ENCODE measurements at places on chromosomes 5 and 9.
A peak's percentile ranks its signal among the peaks of the same experiment; 100 is the strongest.

DNA sequence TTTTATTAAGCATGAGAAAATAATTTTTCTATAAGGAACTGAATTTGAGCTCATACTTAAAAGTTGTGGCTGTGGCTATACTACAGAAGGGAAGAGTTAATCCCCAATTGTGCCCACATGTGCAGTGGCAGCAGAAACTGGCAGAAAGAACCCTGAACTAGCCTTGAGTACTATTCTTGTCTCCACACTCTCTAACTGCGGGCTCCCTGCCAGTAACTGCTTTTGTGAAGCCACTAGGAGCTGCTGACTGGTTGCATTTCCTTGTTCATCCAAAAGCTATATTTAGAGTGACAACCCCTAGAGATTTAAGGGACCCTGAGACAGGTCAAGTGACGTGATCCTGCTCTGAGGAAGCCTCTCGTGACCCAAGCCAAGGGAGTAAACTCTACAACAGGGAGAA, 238.6 kb downstream of the ELAVL2 start:
- DNase-seq = no peak

GRCh38 chr5:78280261-78280660, 14.2 kb downstream of the AP3B1 start:
- no peak for DNase-seq

DNA sequence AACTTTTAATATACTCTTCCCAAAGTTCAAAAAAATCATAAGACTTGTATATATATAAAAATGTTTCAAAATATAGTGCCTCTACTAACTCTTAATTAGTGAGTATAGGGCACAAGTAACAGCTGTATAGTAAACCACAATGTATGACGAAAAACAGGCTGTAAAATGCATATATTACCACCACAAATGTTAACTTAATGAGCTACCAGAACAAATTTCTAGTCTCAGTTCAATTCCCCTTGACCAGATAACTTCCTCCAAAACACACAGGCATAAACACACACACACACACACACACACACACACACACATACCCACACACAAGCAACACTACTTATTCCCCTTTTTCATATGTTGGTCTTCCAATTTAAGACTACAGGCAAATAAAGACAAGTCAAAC, 78.8 kb downstream of the FBXL17 start:
- no peak for DNase-seq

DNA sequence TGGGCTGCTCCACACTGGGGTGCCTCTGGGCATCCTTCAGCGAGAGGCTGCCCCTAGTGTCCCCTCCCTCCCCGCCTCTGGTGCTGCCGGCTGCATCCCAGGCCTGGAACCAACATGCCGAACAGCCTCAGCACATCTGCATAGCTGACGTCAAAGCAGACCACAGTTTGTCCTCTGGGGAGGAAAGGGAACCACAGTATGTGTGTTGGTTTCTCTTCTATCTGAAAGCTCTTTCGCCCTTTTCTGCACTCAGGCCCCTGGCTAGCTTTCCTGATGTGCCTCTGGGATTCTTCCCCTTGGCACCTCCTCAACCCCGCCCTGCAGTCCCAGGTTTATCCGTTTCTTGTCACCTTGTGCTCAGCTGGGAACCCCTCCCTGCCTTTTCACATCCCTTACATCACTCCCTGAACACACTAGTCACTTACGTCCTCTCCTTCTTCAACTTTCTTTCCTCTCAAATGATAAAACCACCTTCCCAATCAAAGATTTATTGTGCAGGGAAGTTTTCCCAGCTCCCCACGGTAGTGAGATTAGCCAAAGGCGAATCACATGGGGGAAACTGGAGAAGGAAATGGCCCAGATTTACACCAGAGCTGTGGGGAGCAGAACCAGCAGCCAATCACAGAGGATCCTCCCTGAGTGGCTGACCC, 35.5 kb upstream of the B4GALT1 start:
- peak; percentile 91 for DNase-seq

DNA sequence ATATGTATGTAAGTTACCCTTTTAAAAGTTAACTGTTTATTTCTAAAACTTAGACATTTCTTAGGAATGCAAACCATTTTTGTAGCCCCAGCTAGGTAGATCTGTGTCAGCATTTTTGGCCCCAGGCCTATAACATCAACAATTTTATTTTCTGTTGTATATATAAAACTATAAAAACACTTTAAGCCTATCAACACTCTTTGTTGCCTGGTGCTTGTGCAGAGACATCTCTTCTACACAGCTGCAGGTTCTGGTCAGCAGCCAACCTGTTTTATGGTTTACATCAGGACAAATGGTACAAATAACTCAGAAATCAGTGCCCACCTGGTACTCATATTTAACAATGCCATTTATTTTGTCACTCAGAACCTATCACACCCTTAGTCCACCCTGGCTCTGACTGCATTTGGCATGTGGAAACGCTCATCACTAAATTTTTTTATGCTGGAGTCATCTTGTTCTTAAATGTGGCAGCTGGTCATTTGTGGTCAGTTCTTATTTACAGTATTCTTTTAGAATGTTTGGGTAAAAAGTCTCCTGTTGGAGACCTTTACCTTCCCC, 173.4 kb downstream of the DNAH5 start:
- DNase-seq = peak; percentile 2

DNA sequence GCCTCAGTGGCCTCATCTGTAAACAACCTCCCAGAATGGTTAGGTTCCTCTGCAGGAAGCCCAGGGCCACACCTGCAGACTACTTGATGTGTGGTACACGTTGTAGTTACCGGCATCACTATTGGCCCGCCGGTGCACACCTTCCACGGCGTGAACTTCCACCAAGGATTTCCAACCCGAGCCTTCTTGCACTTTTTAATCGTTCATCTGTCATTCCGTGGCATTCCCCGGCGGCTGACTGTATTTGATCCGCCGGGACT, 5.3 kb upstream of the TRIM41 start:
- no peak for DNase-seq

GRCh38 chr5:157059093-157059539, at the start of gene HAVCR1:
TSS of gene HAVCR1 (minus strand) at chr5:157059116. CDS start at chr5:157057943, 1,173 bp downstream.
- DNase-seq = no peak

DNA sequence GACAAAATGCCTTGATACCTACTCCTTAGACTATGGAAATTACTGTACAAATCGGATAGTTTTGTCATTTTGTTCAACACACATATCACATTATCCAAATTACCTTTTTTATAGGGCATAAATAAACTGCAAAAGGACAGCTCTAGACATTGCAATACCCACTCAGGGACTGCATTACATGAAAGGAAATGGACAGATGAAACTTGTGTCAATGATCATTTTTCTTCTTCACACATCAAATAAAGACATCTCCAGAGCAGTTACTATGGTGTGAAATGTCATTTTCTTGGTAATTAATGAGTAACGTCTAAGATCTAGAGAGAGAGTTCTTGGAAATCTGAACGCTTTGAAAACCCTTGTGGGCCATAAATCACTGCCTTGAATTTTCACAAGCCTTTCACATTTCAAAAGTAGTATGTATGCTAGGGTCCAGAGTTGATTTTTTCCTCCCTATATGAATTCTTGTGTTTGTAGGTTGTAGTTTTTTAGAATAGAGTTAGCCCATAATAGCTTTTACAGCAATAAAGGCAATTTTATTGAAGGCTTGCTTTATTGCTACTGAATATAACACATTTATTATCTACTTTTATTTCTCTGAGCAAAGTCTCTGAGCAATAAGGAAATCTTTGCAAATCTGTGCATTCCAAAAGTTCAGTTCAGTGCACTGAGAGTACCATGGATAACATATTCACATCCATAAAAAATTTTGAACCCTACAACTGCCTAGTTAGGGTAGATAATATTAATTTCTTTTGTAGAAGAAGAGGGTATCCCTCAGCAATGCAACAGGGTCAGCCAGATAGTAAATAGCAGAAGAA, 358.0 kb upstream of the PCSK5 start:
- no peak for DNase-seq

DNA sequence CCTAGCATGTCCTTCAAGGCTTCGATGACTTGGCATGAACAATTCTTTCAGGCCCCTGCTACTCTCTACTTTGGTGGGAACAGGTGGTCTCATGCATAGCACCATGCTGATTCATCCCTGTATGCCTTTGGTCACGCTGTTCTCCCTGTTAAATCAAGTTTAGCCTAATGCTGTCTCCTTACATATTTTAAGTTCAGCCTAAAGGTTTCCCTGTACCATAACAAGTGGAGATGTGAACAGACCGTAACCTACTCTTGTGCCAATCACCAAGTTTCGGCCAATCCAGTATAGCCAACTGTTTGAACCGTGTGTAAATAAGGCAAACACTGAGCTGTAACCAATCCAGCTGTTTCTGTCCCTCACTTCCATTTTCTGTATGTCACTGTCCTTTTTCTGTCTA, 8.0 kb downstream of the GAS1 start:
- DNase-seq = no peak

GRCh38 chr9:84224246-84224645, 116.3 kb downstream of the SLC28A3 start:
- no peak for DNase-seq

DNA sequence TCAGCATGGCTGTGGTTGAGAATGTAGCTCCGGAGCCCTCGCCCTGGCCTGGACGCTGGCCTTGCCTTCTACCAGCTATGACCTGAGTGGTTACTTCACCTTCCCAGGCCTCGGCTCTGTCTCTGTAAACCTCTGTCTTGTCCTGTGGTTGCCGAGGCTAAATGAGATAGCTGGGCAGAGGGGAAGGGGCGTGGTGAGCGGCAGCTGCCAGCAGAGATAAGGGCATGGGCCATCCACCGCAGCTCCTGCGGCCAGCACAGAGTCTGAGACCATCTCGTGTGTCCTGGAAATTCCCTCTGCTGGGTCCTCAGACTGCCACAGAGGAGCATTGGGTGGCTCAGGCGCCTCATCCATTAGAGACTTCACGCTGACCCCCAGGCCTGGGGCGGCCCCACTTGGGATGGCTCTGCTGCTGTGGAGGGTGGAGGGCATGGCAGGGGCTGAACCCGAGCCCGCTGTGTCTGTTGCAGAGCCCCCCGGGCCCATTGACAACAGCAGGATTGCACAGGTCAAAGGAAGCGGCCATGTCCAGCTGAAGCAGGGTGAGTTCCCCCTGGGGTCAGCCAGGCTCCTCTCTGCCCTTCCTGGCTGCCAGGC, 43.9 kb downstream of the USP20 start:
- no peak for DNase-seq

DNA sequence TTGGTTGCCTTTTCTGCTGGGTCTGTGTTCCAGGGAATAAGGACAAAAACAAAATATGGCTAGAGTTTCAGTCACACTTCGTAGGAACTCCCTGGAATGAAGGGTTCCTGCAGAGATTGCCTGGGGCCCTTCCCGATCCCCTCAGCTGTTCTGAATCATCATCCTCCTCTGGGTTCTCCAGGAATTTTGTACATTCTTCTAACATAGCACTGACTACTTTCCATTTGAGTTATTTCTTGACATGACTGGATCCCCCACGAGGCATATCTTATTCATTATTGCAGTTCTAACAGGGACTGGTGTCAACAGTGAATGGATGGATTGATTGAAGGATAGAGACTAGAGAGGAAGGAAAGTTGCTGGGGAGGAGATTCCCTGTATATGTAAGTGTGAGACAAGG, 49.2 kb upstream of the TNC start:
- DNase-seq = peak; percentile 51

- DNase-seq = peak; percentile 73
Observed at GRCh38 chr9:34206561-34206960, 27.7 kb downstream of the UBAP1 start.

- no peak for DNase-seq
Observed at GRCh38 chr5:40277161-40277906, 402.4 kb upstream of the PTGER4 start.

DNA sequence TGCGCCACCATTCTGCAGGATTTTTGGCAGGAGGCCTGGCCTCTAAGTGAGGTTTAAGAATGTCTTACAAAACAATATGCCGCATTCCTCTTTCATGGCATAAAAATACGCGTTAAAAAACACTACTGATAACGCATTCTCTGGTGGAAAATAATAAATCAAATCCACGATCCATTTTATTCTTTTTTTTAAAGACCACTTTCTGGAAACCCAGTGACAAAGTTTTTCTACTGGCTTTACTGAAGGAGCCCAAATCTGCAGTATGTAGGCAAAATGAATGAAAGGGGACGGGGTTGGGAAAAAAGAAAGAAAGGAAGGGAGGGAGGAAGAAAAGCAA, 2.0 kb downstream of the SV2C start:
- no peak for DNase-seq

DNA sequence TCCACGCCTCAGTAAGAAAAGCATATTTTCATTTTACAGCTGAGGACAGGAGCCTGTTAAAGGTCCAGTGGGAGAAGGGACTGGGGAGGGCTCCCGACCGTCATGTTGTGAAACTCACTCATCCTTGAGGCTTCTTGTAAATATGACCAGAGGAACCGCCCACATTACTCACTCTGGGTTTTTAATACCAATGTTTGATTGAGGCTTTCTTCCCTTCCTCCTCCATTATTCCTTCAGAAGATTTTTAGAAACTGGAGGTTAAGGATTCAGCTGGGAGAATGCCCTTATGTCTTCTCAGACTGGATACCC, 61.4 kb upstream of the GLRX start:
- peak; percentile 75 for DNase-seq

GRCh38 chr9:7592321-7593316, 207.0 kb downstream of the DMAC1 start:
- no peak for DNase-seq

GRCh38 chr9:117649126-117649525, 55.1 kb upstream of the TLR4 start:
- DNase-seq = peak; percentile 12

DNA sequence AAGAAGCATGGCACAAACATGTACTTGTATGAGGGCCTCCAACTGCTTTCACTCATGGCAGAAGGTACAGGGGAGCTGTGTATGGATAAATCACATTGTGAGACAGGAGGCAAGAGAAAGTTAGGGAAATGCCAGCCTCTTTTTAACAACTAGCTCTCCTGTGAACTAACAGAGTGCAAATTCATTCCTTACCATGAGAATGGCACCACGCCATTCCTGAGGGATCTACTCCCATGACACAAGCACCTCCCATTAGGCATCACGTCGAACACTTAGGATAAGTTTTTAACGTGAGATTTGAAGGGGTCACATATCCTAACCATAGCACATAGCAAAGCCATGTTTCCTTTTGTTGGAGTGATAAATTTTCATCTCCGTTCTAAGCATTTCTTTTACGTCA, 747.2 kb upstream of the CHD1 start:
- DNase-seq = no peak

DNA sequence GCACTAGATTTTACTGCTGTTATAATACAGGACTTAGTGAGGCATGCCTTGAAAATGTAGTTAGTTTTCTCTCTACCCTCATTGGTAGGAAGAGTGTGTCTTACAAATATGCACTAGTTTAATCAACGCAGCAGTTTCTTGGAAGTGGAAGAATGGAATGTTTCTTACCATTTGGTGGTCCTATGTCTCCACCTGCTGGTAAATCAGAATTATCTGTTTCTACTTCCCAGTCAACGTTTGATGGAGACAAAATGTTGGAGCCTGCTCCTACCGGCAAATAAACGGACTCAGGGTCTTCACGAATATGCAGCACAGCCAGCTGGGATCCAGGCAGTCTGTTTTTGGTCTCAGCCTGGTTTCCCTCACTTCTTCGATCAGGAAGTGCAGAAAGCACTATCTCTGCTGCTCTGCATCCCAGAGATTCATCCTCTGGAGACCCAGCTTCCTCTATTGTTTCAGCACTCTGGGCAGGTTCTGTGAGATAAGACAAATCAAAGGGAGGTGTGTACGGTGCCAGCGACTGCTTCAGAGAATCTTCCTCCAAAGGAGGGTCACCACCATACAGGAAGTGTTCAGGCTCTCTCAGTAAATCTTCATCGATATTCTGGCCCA, 59.5 kb upstream of the PCA3 start:
- peak; percentile 98 for DNase-seq
